ENCODE measurements at places on chromosomes 1 and 21.

- DNase-seq: no peak
Observed at GRCh38 chr21:34606051-34606450, 8.9 kb downstream of the RCAN1 start.

DNA sequence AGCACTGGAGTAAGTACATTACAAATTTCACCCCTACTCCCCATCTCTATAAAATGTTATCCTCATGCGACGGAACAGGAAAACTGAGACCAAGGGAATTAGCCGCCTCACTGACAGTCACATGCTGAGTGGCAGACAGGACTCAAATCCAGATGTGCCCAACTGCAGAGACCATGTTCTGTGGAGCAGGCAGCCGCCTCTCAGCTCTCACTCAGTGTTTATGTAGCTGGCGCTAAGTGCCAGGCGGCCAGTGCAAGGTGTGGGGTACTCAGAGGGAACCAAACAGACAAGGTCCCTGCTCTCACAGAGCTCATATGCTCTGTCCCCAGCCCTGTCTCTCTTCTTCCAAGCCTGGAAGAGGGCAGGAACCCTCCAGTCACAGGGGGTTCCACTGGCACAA, 5.1 kb downstream of the CAPZB start:
- DNase-seq: no peak

DNA sequence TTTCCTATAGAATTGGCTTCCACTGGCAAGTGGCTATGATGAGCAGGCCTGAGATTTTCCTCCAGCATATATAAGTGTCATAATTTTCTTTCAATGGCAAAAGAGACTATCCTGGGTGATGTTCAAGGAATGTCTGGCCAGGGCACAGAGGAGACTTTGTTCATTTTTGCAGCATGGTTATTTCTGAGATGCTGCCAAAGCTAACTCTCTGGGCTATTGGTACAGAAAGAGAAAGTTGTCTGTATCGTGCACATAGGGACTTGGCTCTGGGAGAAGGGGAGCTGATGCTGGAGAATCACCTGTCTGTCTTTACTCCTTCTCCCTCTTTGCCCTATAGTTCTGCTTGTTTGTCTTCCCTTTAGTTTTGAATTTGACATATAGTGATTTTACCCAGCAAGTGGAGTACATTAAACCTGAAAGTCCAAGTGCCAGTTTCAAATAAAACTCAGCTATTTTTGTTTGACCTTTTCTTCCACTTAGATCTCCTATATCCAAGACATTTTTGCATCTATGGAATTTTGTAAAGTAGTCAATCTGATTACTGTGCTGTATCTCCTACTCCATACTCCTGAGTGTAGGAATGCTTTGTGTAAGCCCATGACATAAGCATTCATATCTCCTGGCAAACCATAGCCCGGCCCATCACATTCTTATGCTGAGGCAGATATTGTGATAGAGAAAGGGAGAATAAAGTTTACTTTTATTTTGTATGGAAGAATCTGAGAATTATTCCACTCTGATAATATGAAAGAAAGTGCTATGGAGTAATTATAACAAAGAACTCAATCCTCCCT, 3.9 kb downstream of the FNDC7 start:
- no peak for DNase-seq

DNA sequence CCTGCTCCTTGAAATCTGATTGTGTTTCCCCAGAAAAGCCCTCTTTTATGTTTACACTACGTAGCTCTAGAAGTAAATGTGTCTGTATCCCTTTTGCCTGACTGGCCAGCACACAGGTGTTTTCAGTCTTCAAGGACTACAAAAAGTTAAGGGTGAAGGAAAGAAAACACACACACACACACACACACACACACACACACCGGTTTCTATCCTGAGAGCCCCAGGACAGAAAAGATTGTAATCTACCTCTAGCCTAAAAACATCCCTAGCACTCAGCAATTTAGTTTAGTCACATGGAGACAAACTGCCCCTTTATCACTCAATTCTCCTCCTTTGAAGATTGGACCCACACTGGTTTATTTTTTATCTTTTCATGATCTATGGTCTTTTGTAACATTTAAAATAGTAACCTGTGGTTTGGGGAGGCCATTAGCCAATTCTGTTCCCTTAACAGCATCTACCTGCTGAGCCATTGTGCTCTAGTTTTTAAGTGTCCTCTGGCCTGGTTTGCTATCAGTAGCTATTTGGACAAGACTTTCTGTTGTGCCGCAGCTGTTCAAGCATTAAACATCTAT, 15.8 kb upstream of the TRIM45 start:
- DNase-seq: no peak

- no peak for DNase-seq
Observed at GRCh38 chr1:5751163-5751540, 241.1 kb downstream of the NPHP4 start.

GRCh38 chr1:234934611-234935033, 194.0 kb downstream of the TOMM20 start:
- DNase-seq: no peak

DNA sequence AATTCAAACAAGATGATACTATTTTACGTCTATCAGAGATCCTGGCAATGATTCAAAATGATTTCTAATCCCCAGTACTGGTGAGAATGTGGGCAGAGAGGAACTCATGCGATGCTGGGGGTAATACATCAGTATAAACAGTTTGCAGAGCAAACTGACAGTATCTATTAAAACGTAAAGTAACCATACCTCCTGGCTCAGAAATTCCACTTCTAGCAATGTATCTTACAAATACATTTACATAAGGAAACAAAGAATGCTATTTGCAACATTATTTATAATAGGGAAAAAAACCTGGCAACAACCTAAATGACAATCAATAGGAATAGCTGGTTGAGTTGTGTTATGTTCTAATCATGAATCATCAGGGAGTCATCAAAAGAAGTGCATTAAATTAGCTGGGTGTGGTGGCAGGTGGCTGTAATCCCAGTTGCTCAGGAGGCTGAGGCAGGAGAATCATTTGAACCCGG, 15.9 kb downstream of the RCAN1 start:
- DNase-seq: peak; percentile 5

DNA sequence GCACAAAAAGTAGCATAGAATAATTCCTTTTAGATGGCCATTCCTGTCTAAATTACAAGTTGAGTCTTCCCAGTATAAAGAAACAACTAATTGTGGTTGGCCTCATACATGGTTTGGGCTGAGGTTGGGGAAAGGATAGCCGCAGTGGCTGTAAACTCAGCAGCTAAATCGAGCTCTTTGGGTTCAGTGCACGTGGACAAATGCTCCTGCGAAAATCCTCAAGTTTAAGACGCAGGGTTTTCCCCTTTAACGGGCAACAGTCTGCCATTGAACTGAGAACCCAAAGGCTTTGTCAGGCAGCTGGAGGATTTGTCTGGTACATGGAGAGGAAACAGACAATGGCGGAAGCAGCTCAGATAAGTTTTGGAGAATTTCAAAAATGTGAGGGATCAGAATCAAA, 331.9 kb downstream of the TGFB2 start:
- no peak for DNase-seq

GRCh38 chr1:39132505-39133339, 71.8 kb upstream of the MACF1 start:
- DNase-seq: peak; percentile 45

- no peak for DNase-seq
Observed at GRCh38 chr1:156924478-156925153, 4.2 kb downstream of the LRRC71 start.

DNA sequence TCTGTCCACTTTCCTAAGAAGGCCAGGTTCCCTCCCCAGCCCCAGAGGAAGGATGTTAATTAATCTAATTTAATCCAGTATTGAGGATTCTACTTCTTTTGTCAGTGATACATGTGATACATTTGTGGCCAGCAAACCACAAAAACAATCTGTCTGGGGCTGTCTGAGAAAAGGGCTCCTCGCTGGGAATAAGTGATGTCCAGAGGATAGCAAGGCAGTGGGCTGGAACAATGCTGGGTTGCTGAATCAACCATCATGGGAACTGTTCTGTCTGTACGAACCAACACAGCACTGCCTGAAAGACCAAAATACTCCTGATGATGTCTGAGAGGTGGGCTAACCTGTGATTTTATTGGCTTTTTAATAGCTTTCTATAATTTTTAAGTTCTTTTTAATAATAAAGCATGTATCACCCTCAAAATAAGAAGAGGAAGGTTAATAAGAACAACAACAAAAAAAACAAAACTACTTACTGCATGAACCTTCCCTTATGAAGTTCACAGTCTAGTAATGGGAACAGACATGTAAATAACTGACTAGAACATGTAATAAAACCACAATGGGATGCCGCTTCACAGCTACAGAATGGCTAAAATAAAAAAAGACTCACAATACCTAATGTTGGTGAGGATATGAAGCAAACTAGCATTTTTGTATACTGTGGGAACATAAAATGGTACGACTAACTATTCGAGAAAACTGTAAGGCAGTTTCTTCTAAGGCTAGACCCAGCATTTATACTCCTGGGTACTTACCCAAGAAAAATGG, 11.4 kb upstream of the ADAR start:
- DNase-seq: no peak

- DNase-seq: no peak
Observed at GRCh38 chr1:1307261-1307922, 338 bp downstream of the ACAP3 start.

GRCh38 chr21:41410361-41410760, 15.7 kb upstream of the MX1 start:
- no peak for DNase-seq

GRCh38 chr1:112714313-112715263, 544 bp downstream of the PPM1J start:
- DNase-seq: no peak

DNA sequence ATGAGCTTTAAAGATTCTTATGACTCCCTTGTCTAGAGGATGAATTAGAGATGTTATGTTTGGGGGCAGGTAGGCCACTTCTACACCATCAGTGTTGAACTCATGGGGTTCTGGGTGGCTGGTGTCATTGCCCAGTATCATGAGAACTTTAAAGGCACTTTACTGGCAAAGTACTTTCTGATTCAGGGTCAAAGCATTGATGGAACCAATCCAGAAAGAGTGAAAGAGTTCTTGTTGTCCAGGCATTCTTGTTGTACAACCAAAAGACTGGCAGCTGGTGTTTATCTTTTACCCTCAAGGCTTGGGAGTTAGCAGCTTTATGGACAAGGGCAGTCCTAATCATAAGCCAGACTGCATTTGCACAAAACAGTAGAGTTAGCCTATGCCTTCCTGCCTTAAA, 673.0 kb downstream of the USP25 start:
- no peak for DNase-seq

GRCh38 chr1:151756291-151756690, 7.0 kb downstream of the MRPL9 start:
- DNase-seq: no peak

- DNase-seq: no peak
Observed at GRCh38 chr1:205782627-205783432, 7.5 kb upstream of the RAB29 start.

DNA sequence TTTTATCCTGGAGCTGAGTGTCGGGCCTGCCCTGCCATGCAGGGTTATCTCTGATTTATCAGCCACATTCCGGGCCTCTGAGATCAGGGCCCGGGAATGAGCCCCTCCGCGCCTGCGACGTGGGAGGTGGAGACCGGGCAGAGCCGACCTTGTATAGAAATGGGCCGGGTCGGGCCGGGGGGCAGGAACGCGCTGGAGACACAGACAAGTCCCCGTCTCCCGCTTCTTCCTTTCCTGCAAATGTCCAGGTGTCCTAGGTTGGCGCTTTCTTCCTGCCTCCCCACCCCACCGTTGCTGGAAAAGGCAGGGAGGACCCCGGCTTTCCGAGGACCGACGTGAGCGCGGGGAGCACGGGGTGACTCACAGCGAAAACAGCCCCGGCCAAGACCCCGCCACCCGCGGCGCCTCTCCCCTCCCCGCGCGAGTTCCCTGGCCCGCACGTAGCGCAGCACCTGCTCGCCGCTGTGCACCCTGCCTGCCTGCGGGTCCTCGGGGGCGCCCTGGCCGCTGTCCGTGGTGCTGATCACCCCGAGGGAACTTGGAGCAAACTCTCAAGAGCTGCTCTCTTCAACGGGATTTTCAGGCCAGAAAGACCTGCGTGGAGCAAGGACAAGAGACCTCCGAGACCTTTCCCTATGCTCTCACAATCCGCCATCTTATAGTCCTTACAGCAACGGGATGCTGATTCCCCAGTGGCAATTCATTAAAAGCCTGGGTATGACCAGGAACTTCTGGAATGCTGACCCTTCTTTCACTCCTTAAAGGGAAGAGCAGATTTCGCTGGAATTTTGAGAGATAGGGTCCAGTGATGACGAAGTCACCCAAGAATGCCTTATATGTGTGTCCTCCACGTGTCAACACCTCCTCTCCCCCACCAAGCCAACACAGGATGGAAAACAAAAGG, 475 bp upstream of the NPPB start:
- no peak for DNase-seq

- no peak for DNase-seq
Observed at GRCh38 chr1:157487096-157487495, 65.2 kb downstream of the FCRL5 start.
